Hematopoietic multipotent progenitor cell treated with erythropoietin and hydrocortisone succinate and interleukin-3 and kit ligand, for 4 days (in vitro differentiated cells): ENCODE measurements at places on chromosomes 3 and 15.
A peak's percentile ranks its signal among the peaks of the same experiment; 100 is the strongest.

GRCh38 chr3:179706233-179706632, 53.4 kb downstream of the USP13 start:
- DNase-seq: no peak

GRCh38 chr3:189712906-189713483, 81.8 kb downstream of the TP63 start:
- DNase-seq: no peak

DNA sequence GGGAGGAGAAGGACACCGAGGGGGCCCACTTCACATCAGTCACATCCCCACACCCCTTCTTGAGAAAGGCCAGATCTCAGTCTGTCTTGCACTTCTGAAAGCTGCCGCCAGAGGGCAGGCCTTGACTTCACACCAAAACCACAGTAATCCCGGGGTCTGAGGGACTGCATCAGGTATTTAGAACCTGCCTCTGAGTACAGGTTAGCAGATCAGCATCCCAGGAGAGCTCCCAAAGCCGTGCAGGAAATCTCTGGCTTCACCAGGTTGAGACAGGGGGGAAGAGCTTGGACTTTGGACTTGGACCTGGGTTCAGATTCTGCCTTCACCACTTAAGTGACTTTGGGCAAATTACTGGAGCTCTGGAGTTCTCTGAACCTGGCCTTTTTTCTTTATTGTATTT, 50.3 kb downstream of the LHFPL4 start:
- peak; percentile 82 for DNase-seq

- DNase-seq: peak; percentile 83
These were observed 24.6 kb upstream of the CORO2B start for GRCh38 chr15:68553994-68554720.

DNA sequence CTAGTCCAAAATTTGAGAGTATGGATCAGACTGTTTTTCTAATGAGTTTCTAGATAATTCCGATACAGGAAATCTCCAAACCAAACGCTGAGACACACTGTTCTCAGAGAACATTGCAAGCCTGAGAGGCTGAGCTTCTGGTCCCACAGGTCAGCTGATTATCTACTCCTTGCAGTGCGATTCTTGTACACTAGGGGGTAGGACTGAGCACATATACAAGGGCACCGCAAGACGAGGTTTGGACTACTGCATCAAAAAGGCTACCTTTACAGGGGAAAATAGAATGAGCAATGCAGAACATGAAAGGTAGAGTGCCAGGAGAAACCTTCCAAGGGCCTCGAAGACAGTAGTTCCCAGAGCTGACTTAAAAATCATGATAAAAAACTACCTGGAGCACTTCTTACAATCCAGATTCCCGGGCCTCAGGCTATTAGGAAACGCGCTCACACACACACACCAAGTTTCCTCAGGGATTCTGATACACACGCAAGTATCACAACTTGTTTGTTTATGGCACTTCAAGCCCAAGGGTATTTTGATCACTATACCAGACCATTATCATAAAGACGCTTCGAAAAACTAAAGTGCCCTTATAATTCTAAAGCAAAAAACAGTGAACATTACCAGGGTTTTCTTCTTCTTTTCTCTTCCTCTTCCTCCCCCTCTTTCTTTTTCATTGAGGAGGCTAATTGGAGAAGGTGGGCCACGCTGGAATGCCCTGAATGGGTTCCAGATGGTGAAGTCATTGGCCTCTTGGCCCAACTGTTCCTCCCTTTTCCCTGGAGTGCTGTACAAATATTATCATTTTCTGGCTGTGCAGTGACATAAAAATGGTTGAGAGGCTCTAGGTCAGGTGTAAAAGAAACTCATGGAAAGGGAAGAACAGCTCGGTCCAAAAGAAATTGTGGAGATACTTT, 61.8 kb downstream of the SLC12A8 start:
- DNase-seq: peak; percentile 82

- no peak for DNase-seq
These were observed 263.1 kb downstream of the ADAMTS17 start for GRCh38 chr15:100078511-100079220.

- peak; percentile 29 for DNase-seq
These were observed 9.1 kb downstream of the ZFAND6 start for GRCh38 chr15:80068578-80068977.

DNA sequence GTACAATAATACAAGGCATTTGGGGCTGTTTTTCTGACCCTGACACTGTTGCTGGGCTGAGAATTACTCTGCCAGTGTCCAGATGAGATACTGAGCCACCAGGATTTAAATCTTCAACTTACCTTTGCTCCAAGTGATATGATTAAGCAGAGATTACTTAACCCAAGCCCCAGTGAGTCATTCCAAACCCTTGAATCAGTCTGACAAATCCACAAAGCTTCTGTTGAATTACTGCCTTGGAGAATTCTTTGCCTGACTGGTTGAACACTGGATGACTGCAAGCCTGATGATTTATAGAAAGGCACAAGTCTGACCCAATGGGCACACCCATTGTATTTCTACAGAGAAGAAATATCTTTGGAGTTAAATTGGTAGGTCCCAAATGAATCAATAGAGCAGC, 88.2 kb upstream of the TSC22D2 start:
- DNase-seq: no peak

- no peak for DNase-seq
These were observed 37.9 kb downstream of the ADIPOQ start for GRCh38 chr3:186880406-186880805.

DNA sequence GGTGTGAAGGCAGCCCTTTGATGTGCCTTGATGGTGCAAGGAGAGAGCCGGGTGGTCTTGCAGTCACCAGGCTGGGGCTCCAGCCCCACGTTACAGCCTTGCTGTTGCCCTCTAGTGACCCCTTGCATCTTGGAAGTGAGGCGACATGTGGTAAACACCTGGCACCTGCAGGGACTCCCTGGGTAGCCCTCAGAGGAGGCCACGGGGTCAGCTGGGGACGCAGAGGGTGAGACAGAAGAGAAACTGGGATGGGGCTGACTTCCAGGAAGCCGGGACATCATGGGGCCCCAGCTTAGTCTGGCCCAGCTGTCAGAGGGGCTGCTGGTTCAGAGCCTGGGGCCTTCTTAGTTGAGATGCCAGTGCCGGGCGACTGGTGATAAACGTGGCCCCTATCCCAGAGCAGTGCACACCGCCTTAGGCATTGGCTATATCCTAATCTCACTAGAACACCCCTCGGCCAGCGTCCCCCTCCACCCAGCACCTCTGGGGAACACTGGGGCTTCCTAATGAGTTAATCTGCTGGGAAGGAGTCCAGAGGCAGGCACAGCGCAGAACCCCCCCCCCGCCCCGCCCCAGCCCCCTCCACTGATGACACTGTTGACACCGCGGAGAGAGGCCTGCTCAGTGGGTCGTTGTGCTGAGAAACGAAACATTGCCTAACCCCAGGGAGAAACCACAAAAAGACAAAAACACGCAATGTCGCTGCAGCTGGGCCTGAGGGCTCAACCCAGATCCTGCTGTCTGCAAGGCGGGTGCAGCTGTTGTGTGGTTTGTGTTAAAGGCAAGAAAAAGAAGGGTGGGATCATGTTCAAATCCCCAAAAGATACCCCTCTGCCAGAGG, 60.5 kb upstream of the KLF13 start:
- peak; percentile 98 for DNase-seq

GRCh38 chr3:161576714-161577510, 80.3 kb downstream of the OTOL1 start:
- no peak for DNase-seq
